ENCODE measurements at places on chromosomes 11 and 22.

GRCh38 chr11:23755076-23755475 lies 741.8 kb upstream of the LUZP2 start:
- no peak overlapping the region for H3K4me3 ChIP-seq
- H3K27me3 ChIP-seq, result no peaks in the 10 kb centered on the region
- H3K4me1 ChIP-seq, result no peaks in the 10 kb centered on the region
- no peak for DNase-seq
- H3K27ac ChIP-seq, result no peak overlapping the region

DNA sequence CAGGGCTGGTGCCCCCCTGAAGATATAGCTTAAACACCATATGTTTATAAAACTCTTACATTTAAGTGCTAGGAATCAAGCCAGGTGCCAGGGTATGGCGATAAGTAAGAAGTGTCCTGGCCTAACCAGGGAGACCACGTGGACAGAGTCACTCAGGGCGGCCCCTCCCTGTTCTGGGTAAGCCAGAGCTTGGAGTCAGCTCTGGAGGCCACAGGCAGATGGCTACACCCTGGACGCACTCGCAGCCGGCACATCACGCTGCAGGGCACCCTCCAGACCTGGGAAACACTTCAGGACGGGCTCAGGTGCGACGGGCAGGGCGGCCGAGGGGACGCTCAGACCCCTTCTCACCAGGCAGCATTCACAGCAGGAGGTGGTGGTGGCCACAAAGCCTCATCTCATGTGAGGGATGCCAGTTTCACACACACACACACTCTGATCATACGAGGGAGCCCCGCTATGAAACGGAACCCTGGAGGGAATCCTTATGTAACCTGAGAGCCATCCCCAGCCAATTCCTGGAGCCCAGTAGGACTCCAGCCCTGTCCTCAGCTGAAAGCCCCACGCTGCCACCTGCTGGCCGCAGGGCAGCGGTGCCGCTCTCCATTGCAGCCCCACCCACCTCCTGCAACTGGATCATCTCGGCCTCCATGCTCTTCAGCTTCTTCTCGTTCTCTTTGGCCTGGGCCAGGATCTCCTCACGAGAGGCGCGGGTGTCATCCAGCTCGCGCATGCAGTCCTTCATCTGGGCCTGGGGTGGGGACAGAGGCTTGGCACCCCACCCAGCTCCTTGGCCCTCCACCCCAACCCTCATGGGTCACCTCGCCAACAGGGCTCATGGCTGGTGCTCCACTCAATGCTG lies 33.4 kb downstream of the APOL1 start:
- peaks cover 24% of the 10 kb centered on the region for H3K4me1 ChIP-seq
- peaks cover 96% of the 10 kb centered on the region for H3K36me3 ChIP-seq
- H3K27me3 ChIP-seq, result no peaks in the 10 kb centered on the region
- no peak overlapping the region for H3K4me3 ChIP-seq
- peak overlapping the region; percentile 72 for H3K27ac ChIP-seq

GRCh38 chr22:23836281-23836680 lies 2.5 kb downstream of the DERL3 start:
- H3K4me3 ChIP-seq, result no peak overlapping the region
- DNase-seq, result no peak
- no peak overlapping the region for H3K27ac ChIP-seq

GRCh38 chr11:27857014-27857413 lies 156.8 kb upstream of the BDNF start:
- no peak for DNase-seq
- H3K4me1 ChIP-seq, result no peaks in the 10 kb centered on the region
- H3K27me3 ChIP-seq, result no peaks in the 10 kb centered on the region
- no peak overlapping the region for H3K4me3 ChIP-seq

DNA sequence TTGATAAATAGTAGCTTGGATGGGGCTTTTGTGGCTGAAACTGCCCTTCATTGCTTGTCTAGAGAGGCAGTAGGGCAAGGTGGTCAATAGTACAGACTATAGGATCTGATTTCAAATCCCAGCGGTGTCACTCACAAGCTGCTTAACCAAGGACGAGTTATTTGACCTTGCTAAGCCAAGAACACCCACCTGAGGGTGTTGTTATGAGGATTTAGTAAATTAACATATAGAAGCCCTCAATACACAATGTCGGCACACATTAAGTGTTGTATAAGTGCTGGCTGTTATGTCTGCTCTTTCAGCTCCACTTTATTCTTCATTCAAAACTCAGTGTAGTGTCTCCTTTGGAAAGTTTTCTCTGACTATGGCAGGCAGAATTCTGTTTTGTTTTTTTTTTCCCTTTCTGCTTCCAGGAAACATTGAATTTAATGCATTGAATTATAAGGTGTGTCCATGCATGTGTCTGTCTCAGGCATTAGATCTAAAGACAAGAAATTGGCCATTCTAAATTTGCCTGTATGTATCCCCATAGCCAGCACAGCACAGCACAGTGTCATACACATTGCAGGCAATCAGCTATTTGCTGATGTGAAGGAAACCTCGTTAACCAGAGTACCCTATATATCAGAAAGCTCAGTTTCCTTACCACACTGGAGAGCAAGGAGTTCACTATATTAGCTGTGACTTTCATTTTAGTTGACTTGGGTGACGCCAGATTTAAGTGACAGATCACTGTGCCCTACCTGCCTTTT lies 212.1 kb downstream of the NELL1 start:
- H3K36me3 ChIP-seq, result no peaks in the 10 kb centered on the region
- H3K4me3 ChIP-seq, result no peak overlapping the region
- no peak overlapping the region for H3K27ac ChIP-seq
- no peaks in the 10 kb centered on the region for H3K27me3 ChIP-seq
- DNase-seq, result no peak

DNA sequence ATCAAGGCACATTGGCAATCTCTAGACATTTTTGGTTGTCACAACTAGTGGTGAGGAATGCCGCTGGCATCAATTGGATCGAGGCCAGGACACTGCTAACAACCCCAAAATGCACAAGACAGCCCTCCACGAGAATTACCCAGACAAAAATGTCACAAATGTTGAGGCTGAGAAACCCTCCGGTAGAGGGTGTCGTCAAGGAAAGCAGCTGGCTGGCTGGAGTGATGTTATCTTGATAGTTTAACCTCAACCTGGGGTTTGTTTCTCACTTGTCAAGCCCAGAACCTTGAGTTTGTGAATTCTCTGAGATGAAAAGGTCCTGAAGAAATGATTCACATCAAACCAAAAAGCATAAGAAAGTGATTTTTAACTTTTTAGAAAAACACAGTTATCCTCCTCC lies 21.1 kb upstream of the TMPRSS13 start:
- peak overlapping the region; percentile 79 for H3K27ac ChIP-seq
- H3K27me3 ChIP-seq, result no peaks in the 10 kb centered on the region
- H3K4me3 ChIP-seq, result peak overlapping the region; percentile 9
- H3K4me1 ChIP-seq, result peaks cover 92% of the 10 kb centered on the region
- DNase-seq, result no peak
- no peaks in the 10 kb centered on the region for H3K36me3 ChIP-seq

DNA sequence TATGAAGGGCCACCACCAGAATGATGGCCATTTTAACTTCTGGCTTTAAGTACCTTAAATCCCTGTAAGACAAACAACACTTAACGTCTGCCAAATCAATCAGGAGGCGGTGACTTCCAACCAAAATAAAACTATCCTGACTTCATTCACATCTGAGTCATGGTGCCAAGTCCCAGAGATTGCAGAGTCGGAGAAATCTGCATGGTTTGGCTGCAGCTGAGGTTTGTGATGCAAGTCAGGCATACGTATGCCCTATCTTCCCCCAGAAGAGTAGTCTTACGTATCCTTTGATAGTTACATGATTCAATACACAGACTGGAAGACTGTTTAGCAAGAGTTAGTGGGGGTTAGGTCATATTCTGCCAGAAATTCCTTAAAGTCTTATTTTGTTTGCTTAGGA lies 1.7 kb upstream of the GAB2 start:
- no peak overlapping the region for H3K27ac ChIP-seq
- H3K36me3 ChIP-seq, result no peaks in the 10 kb centered on the region
- peaks cover 33% of the 10 kb centered on the region for H3K4me1 ChIP-seq
- no peak overlapping the region for H3K4me3 ChIP-seq
- H3K27me3 ChIP-seq, result peaks cover 48% of the 10 kb centered on the region

DNA sequence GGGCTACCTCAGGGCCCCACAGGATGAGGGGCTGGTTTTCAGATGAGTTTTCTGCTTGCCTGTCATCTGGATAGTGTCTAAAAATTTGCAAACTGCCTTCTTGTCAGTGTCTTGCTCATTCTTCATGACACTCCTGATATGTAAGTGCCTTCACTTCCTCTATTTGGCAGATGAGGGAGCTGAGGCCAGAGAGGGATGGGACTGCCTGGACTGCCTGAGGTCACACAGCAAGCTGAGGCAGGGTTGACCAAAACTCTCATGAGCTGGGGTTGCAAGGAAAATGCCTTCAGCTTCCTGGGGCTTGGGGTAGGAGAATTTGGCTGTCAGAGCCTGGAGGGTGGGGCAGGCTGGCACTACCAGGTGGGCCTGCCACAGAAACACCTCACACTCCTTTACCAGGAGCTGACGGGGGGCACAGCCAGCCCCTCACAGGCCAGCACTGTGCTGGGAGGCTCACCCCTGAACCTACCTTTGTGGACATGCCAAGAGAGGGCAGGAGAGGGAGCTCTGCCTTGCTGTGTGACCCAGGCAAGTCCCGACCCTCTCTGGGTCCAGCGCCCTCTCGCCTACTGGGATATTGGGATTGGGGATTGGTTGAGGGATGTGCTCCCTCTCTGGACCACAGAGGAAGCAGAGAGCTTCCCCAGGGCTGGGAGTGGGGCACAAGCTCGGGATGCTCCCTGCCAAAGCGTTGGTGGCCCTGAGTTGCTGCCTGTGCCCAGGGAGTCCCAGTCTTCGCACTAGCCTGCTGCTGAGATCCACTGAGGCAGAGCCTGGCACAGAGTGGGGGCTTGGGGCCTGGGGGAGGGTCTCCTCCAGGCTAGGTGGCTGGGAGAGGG lies 1.9 kb upstream of the P2RY6 start:
- no peaks in the 10 kb centered on the region for H3K36me3 ChIP-seq
- no peak overlapping the region for H3K27ac ChIP-seq
- peak; percentile 17 for DNase-seq
- no peak overlapping the region for H3K4me3 ChIP-seq
- peaks cover 1% of the 10 kb centered on the region for H3K27me3 ChIP-seq
- no peaks in the 10 kb centered on the region for H3K4me1 ChIP-seq

- H3K36me3 ChIP-seq, result no peaks in the 10 kb centered on the region
- DNase-seq, result peak; percentile 56
- H3K4me3 ChIP-seq, result no peak overlapping the region
- no peaks in the 10 kb centered on the region for H3K27me3 ChIP-seq
These were observed 780.9 kb downstream of the BRD1 start for GRCh38 chr22:49046546-49047361.

DNA sequence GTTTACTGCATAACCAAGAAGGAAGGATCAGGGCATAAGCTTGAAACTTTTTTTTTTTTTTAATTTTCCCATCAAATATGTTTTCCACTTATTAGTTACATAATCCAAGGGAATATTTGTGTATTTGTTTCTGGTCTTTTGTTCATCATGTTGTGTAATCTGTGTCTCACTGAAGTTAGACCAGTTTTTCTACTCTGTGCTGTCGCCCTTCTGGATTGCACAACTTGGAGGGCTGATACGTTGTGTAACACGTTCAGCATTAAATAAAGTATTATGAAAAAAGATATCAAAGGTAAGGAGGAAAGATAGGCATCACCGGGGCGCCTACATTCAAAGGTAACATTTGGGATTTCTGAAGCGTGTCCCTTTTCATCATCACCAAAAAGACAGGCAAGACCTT lies 3.3 kb upstream of the E2F8 start:
- H3K27ac ChIP-seq, result no peak overlapping the region
- peaks cover 12% of the 10 kb centered on the region for H3K36me3 ChIP-seq
- H3K27me3 ChIP-seq, result peaks cover 73% of the 10 kb centered on the region
- H3K4me3 ChIP-seq, result no peak overlapping the region

- peaks cover 93% of the 10 kb centered on the region for H3K4me1 ChIP-seq
- no peak overlapping the region for H3K4me3 ChIP-seq
- no peak for DNase-seq
- H3K27me3 ChIP-seq, result no peaks in the 10 kb centered on the region
- peaks cover 3% of the 10 kb centered on the region for H3K36me3 ChIP-seq
These were observed 6.0 kb downstream of the BMAL1 start for GRCh38 chr11:13283636-13284035.

DNA sequence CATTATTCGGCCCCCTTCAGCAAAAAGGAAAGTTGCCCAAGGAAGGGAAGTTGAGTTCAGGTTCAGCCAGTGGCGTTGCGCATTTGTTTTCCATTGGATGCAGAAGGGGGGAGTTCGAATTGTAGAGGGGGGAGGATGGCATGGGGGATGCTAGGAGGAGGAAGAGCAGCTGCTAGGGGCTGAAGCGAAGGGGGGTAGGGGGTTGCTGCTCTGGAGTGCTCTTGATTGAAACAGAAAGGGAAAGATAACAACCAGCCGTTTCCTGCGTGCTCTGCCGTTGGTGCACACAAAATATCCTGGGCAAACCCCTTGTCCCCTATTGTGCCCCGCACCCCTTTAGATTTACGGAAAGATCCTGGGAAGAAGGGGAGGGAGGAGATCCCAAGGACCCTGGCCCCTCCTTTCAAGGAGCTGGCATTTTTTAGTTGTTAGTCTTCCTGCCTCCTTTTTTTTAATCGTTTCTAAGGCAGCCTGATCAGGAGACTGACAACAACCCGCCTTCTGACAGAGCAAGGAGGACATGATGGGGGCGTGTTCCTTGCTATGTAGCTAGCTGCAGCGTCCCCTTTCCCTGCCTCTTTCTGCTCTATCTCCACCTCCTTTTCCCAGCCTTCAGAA lies 2.1 kb downstream of the KMT2A start:
- H3K27me3 ChIP-seq, result no peaks in the 10 kb centered on the region
- peak; percentile 60 for DNase-seq
- peaks cover 56% of the 10 kb centered on the region for H3K36me3 ChIP-seq
- H3K4me1 ChIP-seq, result peaks cover 67% of the 10 kb centered on the region

DNA sequence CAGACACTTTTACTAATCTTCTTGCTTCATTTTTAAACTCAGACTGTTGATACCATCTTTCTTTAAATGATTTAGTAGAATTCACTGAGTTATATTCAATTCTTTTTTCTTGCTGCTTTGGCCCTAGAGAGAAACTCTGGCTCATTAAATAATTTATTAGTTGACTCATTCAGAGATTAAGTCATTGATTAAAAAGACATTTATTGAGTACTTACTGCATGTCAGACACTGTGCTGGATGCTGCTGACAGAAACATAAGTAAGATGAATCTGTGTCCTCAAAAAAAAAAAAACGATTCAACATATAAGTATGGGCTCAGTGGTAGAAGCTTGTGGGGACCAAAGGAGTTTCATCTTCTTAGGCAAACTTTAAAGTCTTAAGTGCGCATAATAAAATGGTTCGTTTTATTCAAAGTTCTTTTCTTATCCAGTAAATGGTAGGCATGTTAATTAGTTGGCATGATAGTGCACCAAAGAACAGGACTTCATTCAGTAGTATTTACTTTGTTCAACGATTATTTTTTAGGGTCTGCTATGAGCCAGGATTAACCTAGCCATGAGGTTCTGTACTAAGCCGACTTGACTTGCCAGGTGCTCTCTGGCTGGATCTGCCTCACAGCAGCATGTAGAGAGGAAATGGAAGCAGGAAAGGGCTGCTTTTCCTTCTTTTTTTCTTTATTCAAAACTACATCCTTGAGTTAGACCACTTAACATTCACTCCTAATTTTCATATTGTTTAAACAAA lies 281.0 kb upstream of the CTSC start:
- no peaks in the 10 kb centered on the region for H3K27me3 ChIP-seq
- no peak overlapping the region for H3K27ac ChIP-seq
- no peak overlapping the region for H3K4me3 ChIP-seq
- H3K4me1 ChIP-seq, result no peaks in the 10 kb centered on the region
- DNase-seq, result no peak

GRCh38 chr11:72642043-72642883 lies 32.0 kb downstream of the PDE2A start:
- no peaks in the 10 kb centered on the region for H3K36me3 ChIP-seq
- no peaks in the 10 kb centered on the region for H3K4me1 ChIP-seq
- peak; percentile 55 for DNase-seq

- no peaks in the 10 kb centered on the region for H3K4me1 ChIP-seq
- H3K27me3 ChIP-seq, result no peaks in the 10 kb centered on the region
- H3K4me3 ChIP-seq, result no peak overlapping the region
- no peak overlapping the region for H3K27ac ChIP-seq
These were observed 154.8 kb downstream of the ENTHD1 start for GRCh38 chr22:39738746-39739145.

All from activated T-cell treated with anti-CD3 and anti-CD28 coated beads, Interleukin-2, amount 50 U/mL, for 24 hours (primary cell).